ENCODE measurements at places on chromosomes 16 and 17.

DNA sequence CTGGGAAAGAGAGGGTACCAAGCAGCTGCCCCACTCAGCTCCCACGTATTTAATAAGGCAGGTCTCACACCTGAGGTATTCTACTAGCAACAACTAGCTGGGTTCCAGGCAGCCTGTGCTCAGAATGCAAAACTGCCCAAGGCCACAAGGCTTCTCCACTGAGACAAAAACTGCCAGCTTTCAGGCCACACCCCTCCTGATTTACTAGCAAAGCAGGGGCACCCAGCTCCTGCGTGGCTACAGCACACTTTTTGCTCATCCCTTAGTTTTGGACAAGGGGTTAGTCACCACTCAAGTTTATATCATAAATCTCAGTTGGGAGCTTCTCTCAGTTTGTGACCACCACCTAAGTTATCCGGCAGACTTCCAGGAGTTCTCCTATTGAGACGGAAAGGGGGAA lies 494.6 kb downstream of the CDH11 start:
- DNase-seq, result no peak

DNA sequence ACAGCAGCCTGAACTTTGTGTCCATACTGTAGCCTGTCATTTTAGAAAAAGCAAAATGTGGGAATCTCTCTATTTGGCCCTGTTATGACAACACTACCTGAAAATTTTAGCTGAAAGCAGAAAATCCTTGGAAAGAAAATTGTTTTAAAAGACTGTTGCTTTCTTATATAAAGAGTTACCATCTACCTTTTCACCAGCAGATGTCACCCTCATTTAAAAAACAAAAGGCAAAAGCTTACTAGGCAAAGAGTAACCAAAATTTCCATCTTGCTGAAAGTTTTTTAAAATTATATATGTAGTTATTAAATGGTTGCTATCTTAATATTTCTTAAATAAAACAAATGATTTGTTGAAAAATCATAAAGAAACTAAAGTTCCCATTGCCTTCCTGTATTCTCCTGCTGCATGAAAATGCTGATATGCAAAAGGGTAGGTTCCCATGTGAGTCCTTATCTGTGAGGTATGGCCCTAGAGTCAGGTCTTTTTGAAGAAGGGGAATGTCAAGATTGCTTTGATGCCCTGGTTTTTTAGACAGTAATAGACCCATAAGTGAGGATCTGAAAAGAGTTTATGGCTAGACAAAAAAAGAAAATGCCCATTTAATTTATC lies 61.0 kb downstream of the TNRC6C start:
- DNase-seq, result no peak

- no peak for DNase-seq
Measured at GRCh38 chr16:48632137-48632774, 22.3 kb upstream of the N4BP1 start.

- DNase-seq, result no peak
Measured at GRCh38 chr16:19817122-19817521, 67.5 kb downstream of the GPRC5B start.

Measured in stimulated activated CD4-positive, alpha-beta T cell treated with anti-CD3 and anti-CD28 coated beads, Interleukin-1b, Interleukin-23, amount 100 ng/mL, for 4 hours (primary cell).